ENCODE measurements at places on chromosomes 2 and 18.

GRCh38 chr2:119059940-119060339 is 98.6 kb downstream of the C1QL2 start:
- no peak for DNase-seq

- no peak for DNase-seq
Measured at GRCh38 chr18:28063271-28063761, 113.6 kb downstream of the CDH2 start.

DNA sequence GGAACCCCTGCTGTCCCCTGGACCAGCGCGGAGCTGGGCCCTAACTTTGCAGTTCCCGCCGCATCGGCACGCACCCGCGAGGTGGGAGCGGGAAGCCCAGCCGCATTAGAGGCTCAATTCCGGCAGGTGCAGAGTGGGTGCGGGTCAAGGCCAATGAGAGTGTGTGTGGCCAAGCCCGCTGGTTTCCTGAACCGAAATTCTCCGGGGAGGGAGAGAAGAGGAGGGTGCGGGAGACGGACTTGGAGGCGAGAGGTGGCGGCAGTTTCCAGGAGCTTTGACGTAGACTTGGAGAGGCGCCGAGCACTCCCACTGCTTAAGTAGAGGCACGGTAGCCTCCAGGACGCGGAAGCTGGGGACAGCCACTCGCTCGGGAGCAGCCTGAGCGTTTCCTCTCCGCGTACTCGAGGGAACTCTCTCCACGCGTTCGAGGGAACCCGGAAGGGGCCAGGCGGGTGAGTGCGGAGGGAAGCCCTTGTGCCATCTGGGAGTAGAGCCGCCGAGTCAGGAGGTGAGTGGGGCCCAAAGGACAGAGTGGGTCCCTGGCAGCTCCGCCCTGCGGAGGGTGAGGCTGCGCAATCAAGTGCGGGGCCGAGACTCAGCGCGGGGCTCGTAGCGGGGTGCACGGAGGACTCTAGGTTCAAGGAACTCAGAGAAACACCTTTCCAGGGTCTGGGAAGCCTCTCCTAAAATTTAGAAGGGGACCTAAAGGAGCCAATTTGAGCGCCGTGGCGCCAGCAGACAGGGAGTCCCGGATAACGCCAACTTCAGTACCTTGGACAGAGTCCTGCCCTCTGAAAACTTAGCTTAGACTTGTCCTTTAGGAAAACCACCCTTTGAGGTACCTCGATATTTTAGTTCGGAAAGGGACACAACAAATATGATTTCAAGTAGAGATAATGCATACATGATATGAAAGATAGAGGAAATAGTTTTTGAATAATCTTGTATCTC is at the start of gene FAM237A:
Gene FAM237A, plus strand, starts transcription at position 413 of the 951 bp plus-strand sequence. CDS start 1,750 bp downstream, outside the sequence.
- DNase-seq: no peak

DNA sequence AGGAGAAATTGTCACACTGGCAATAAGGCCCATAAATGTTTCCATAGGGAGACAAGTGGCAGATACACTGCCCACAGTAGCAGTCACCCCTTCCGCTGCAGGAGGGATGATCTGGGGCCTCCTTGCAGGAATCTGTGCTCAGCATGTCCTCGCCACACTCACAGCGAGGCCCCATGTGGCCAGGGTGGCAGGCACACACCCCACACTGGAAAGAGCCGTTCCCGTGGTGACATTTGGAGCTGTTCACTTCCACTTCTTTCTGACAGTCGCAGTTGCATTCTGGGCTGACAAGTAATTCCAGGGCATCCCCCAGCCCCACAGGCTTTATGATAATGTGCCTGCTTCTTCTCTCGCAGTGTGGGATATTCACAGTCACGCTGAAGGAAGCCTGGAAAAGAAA is 62.6 kb downstream of the ITGB6 start:
- no peak for DNase-seq

GRCh38 chr2:19675856-19676460 is 225.8 kb downstream of the TTC32 start:
- DNase-seq: no peak

GRCh38 chr2:41698678-41699422 is 349.0 kb upstream of the PKDCC start:
- DNase-seq: no peak

DNA sequence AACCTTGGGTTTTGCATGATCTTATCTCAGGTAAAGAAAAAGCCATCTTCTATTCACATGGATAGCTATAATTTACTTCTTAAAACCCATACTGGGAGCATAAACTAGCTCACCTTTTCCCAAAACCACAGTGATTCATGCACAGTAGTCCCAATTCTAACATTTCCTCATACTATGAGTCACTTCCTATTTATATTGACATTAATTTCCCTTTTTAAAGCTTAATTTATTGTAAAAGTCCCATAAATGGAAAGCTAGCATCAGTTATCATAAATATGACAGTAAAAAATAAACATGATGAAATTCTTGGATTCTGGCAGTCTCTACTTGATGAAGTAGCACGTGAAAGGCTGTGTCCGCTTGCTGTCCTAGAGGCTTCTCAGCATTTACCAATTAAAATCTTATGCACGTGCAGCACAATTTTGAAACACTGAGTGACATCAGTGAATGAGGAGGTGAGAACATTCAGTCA is 180.1 kb downstream of the CDH2 start:
- no peak for DNase-seq

- DNase-seq: peak; percentile 38
Measured at GRCh38 chr2:234422273-234422732, 74.6 kb downstream of the ARL4C start.

DNA sequence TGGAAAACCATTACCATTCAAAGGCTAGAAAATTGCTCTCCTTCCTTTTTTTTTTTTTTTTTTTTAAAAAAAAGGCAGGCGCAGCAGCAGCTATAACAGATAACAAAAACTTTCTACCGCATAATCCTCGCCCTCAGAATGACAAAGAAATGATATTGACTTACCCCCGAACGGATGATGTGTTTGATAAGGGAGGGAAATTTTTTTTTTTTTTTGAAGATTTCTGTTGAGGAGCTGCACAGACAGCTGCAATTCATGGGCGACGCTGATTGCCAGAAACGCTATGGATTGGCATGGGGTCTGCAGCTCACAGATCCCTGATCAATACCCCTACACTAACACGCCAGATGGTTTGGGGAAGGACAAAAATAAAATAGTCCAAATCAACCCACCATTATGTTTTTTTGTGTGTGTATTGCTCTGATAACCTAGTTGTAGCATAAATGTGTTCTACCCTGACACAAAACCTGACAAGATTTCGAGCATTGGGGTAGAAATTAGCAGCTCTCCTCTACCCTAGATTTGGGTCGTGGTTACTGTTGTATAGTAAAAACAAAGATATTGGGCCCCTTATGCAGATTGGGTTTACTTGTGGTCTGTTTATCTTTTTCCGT is 3.6 kb upstream of the ONECUT2 start:
- no peak for DNase-seq

GRCh38 chr18:36338403-36338933 is 41.0 kb downstream of the FHOD3 start:
- no peak for DNase-seq

DNA sequence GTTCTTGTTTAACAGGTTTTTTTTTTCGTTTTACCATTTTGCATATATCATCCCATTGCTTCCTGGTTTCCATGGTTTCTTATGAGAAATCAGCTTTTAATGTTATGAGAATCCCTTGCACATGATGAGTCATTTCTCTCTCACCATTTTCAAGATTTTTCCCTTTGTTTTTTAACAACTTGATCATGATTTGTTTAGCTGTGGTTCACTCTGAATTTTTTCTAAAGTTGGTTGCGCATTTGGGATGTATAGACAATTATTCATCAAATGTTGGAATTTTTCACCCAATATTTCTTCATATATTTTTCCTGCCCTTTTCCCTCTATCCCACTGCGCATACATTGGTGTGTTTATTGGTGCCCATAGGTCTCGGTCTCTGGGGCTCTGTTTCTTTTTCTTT is 42.4 kb upstream of the BIN1 start:
- DNase-seq: no peak

GRCh38 chr18:45852631-45853030 is 27.2 kb downstream of the SIGLEC15 start:
- no peak for DNase-seq

DNA sequence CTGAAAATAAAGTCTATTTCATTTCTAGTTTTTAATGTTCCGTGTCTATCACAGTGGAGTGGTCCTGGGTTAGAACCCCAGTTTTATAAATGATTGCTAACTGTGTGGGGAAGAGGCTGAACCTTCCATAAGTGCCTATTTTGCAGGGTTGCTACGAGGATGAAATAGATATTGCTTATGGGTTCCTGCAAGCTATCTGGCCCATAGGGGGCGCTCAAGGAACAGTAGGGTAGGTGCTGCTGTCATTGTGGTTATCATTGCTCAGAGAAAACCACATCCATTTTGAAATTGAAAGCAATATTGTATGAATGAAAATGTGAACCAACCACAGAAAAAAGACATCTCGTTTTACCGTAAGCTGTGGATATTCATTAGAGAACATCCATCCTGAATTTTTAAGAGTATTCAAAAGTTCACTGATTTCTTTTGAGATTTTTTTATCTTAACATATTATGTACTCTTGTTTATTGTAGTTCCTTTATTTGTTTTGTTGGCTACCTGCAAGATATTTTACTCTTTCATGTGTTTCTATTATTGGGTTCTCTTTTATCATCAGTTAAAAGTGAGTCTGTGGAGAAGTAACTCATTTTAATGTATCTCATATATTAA is 261.6 kb downstream of the NAPG start:
- peak; percentile 79 for DNase-seq

- DNase-seq: no peak
Measured at GRCh38 chr18:23824240-23824639, 135.0 kb downstream of the LAMA3 start.

DNA sequence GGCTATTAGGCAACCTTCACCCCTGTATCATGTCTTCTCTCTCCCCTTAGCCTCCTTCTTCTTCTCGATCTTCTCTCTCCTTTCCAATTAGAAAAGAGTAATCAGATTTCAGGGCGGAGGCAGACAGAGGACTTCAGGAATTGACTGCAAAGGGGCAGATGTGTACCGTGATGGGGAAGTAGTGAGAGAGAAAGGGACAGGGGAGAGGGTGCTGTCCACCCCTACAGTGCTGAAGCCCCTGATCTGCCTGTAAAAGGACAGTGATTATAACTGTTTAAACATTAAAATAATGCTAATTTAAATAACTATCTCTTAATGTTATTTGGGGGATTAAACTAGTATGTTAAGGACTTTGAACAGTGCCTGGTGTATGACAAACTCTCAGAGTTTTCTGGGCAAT is 178.5 kb downstream of the ACTR3 start:
- DNase-seq: no peak

GRCh38 chr2:176885001-176885643 is 327.5 kb upstream of the HNRNPA3 start:
- DNase-seq: no peak

GRCh38 chr2:73952499-73953446 is 26.1 kb downstream of the DGUOK start:
- no peak for DNase-seq

- no peak for DNase-seq
Measured at GRCh38 chr2:188129677-188130076, 162.0 kb upstream of the GULP1 start.

- no peak for DNase-seq
Measured at GRCh38 chr18:60563082-60563481, 190.5 kb upstream of the MC4R start.

- DNase-seq: no peak
Measured at GRCh38 chr2:12099374-12099773, 352.9 kb downstream of the LPIN1 start.

GRCh38 chr18:27599202-27599829 is 414.2 kb upstream of the CHST9 start:
- no peak for DNase-seq

- DNase-seq: no peak
Measured at GRCh38 chr2:9391961-9392720, 31.2 kb downstream of the ITGB1BP1 start.

DNA sequence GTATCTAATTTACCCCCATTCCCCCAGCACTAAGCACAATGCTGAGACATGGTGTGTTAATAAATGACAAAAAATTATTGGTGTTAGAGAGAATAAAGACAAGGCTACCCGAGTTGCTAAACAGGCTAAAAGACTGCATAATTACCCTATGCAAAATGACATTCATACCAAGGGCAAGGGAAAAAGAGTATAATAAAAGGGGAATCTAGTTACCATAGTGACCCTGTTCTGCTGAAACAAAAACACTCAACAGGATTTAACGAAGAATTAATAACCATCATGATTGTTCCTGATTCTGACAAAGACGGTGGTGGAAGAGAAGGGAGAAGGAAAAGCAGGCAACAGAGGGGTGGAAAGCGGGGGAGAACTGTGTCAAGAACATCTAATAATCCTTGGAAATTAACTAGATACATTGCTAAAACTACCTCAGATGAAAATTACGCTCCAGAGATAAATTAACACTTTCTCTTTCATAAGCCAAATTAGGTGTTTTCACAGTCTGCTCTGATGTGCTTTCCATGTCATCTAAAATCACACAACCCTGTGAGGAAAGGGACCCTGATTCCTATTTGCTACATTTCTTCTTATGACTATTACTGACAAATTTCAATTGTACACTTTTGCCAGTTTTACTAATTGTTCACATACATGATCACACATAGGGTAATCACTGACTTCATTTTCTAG is 25.5 kb downstream of the TTR start:
- DNase-seq: no peak

GRCh38 chr18:46400449-46400848 is 256.6 kb downstream of the LOXHD1 start:
- DNase-seq: no peak

DNA sequence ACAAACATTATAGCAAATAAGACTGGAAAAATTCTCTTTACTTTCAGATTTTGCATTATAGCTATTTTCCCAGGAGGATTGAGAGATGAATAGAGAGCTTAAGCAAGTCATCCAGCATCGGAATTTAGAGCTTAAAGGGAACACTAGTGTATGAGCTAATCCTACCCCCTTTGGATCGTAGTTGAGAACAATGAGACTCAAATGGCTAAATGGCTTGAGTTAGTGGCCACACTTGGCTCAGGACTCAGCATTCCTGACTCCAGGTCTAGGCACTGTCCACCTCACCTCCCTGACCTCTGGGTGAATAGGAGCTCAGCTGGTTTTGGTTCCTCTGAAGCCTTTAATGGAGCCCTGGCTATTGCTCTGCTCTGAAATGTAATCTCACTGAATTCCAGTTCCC is 97.5 kb upstream of the CXCR4 start:
- no peak for DNase-seq

DNA sequence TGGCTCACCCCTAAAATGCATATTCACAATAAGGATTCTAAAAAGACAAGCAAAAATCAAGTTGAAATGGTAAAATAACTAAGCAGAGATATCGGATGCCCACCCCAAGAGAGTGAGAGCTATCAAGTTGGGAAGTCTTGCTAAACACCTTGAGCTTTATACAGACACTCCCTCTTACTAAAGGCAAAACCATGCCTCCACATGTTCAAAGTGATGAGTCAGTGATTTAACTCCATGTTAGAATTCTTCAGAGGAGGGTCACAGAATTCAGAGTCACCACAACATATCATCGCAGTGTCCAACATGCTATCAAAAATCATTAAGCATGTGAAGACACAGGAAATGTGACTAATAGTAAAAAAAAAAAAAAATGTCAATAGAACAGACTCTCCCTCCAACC is 20.6 kb upstream of the ST8SIA3 start:
- no peak for DNase-seq

GRCh38 chr2:43157506-43158246 is 68.7 kb downstream of the ZFP36L2 start:
- DNase-seq: no peak

Data from CD4-positive, alpha-beta T cell treated with Interleukin-4 for 1 hour (primary cell).